ENCODE measurements at places on chromosomes 6 and 20.

DNA sequence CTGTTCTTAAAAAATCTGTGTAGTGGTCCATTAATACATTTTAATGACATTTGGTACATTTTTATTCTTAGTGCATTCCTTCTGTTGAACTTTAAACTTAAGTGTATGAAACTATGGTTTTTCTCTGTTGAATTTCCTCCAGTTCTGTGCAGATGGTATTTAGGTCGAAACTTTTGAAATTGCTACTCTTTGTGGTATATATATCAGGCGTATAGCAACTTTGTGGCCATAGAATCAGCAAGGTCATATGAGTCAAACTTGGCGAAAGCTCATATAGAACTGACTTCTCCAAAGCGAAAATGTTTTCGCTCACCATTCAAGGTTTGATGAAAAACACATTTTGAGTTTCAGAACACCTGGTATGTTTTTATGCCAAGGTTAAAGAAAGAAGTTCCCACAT lies 93.7 kb downstream of the MAP3K4 start:
- H3K4me3 ChIP-seq = no peak overlapping the region
- no peaks in the 10 kb centered on the region for H3K4me1 ChIP-seq
- H3K27ac ChIP-seq = no peak overlapping the region
- no peak for DNase-seq
- H3K36me3 ChIP-seq = peaks cover 27% of the 10 kb centered on the region
- no peaks in the 10 kb centered on the region for H3K27me3 ChIP-seq

DNA sequence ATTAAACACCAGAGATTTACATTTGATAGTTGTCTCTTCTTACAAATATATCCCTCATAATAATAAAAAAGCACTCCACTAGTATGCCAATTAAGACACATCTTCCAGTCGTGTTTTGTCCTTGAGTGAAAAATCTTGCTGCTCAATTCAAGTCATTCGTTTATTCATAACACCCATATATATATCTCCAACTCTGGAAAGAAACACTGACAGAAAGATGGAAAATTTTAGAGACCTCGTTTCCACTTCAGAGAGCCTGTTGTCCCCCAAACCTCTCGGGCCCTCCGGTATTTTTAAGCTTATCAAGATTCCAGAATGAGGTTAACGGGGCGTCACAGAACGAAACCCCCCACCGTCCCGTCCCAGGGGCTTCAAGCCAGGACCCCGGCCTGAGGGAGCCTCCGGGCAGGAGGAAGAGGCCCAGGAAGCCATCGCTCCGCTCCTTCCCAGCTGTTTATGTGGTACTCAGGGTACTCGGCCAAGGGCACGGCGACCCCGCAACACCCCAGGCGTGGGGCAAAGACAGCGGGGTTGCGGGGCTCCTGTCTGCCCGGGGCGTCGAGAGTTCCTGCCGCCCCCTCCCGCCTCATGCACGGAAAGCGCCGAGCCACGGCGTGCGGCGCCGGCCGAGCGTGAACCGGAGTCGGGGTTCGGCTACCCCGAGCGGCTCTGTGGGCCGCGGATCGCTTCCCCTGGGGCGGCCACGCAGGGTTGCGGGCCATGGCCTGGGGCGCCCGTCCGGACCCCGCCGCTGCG lies 623 bp upstream of the SNX9 start:
- peaks cover 29% of the 10 kb centered on the region for H3K4me1 ChIP-seq
- peak overlapping the region; percentile 83 for H3K4me3 ChIP-seq
- peak; percentile 20 for DNase-seq
- peak overlapping the region; percentile 98 for H3K27ac ChIP-seq

GRCh38 chr20:6416371-6416770 lies 293.5 kb upstream of the FERMT1 start:
- no peak overlapping the region for H3K27ac ChIP-seq
- no peaks in the 10 kb centered on the region for H3K36me3 ChIP-seq
- H3K27me3 ChIP-seq = no peaks in the 10 kb centered on the region
- DNase-seq = no peak
- H3K4me3 ChIP-seq = no peak overlapping the region
- no peaks in the 10 kb centered on the region for H3K4me1 ChIP-seq

- DNase-seq = no peak
- no peaks in the 10 kb centered on the region for H3K27me3 ChIP-seq
- H3K36me3 ChIP-seq = peaks cover 23% of the 10 kb centered on the region
- H3K27ac ChIP-seq = peak overlapping the region; percentile 7
Measured at GRCh38 chr6:149357726-149358538, 40.4 kb downstream of the TAB2 start.

DNA sequence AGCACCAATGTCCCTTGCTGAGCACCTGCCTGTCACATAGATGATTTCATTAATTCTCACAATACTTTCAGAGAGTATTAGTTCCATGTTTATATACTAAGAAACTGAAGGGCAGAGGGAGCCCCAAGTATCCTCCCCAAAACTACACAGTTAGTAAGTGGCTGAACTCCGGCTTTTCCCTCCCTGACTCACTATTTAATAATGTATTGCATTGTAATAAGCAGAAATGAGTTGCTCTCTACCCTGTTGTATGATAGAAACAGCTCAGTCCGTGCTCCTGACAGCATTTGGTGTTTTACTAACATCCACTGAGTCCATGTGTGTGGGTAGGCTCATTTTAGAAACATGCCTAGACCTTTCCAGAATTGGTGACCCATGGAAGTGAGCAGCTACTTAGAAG lies 76.8 kb downstream of the OLIG3 start:
- H3K27me3 ChIP-seq = peaks cover 2% of the 10 kb centered on the region
- peaks cover 9% of the 10 kb centered on the region for H3K4me1 ChIP-seq
- no peak overlapping the region for H3K4me3 ChIP-seq
- H3K36me3 ChIP-seq = no peaks in the 10 kb centered on the region

DNA sequence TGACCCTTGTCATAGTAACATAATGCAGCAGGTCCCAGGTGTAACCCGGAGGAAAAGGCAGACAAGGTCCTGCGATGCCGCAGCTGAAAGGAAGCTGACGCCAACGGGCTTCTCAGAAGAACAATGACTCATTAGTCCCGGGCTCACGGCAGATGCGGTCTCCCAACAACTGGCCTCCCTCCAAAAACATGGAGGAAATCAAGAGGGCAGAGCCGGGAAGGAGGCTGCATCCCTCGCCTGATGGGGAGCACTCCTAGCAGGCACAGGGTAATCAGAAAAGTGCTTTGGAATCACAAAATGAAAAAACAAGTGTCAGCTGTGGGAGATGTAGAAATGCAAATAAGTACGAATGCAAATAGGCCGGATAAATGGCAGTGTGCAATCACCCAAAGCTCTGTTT lies 165.2 kb upstream of the AGPAT4 start:
- H3K36me3 ChIP-seq = no peaks in the 10 kb centered on the region
- H3K27ac ChIP-seq = no peak overlapping the region
- no peaks in the 10 kb centered on the region for H3K4me1 ChIP-seq
- no peak for DNase-seq
- peaks cover 1% of the 10 kb centered on the region for H3K27me3 ChIP-seq

DNA sequence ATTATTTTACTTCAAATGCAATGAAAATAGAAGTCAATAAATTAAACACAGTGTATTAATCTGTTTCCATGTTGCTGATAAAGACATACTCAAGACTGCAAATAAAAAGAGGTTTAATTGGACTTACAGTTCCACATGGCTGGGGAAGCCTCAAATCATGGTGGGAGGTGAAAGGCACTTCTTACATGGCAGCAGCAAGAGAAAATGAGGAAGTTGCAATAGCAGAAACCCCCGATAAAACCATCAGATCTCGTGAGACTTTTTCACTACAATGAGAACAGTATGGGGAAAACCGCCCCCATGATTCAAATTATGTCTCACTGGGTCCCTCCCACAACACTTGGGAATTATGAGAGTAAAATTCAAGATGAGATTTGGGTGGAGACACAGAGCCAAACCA lies 82.2 kb downstream of the GPR63 start:
- H3K27ac ChIP-seq = no peak overlapping the region
- H3K27me3 ChIP-seq = peaks cover 9% of the 10 kb centered on the region
- no peak overlapping the region for H3K4me3 ChIP-seq

GRCh38 chr20:61761453-61762166 lies 304.1 kb downstream of the TAF4 start:
- H3K36me3 ChIP-seq = no peaks in the 10 kb centered on the region
- no peaks in the 10 kb centered on the region for H3K4me1 ChIP-seq
- H3K27me3 ChIP-seq = no peaks in the 10 kb centered on the region
- DNase-seq = no peak
- H3K4me3 ChIP-seq = no peak overlapping the region

- H3K4me3 ChIP-seq = no peak overlapping the region
- DNase-seq = no peak
- peaks cover 7% of the 10 kb centered on the region for H3K27me3 ChIP-seq
- peaks cover 3% of the 10 kb centered on the region for H3K4me1 ChIP-seq
- H3K27ac ChIP-seq = no peak overlapping the region
- no peaks in the 10 kb centered on the region for H3K36me3 ChIP-seq
Measured at GRCh38 chr6:125952764-125953501, 3.6 kb upstream of the HINT3 start.

DNA sequence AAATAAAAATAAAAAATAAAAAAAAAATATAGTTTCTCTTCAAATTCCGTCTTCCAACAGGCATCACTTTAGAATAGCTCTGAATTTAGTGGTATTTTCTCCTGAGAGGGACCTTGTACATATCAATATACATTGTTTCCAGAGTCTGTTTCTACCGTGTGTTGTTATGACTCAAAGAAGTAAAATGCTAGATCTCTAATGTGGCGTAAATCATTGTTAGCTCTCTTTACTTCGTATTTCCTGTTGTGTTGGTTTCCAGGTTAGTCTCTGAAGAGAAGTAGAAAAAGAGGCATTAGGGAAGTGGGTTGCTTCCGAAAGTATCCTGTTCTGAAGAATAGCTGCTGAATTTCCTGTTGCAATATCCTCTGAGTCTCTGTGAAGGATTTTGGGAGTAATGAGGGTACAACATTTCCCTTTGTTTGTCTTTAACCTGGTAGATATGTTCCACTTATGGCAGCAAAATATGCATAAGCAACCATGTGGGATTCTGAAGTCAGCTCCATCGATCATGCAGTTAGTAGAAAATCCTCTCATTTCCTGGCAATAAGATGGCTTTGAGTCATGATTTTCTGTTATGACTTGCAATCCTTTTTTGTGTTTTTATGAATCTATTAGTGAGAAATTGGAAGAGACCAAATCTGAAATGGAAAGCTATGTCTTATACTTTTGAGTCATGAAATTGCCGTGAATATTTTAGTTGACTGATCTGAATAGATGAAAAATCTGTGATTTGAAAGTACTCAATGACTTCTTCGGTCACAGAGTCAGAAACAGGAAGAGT lies 42.0 kb upstream of the MCHR2 start:
- peaks cover 4% of the 10 kb centered on the region for H3K27me3 ChIP-seq
- H3K4me3 ChIP-seq = no peak overlapping the region
- H3K4me1 ChIP-seq = peaks cover 6% of the 10 kb centered on the region
- no peak overlapping the region for H3K27ac ChIP-seq
- H3K36me3 ChIP-seq = peaks cover 1% of the 10 kb centered on the region

GRCh38 chr6:89501222-89501621 lies 68.3 kb downstream of the ANKRD6 start:
- peaks cover 5% of the 10 kb centered on the region for H3K36me3 ChIP-seq
- no peak overlapping the region for H3K27ac ChIP-seq
- no peak overlapping the region for H3K4me3 ChIP-seq
- no peaks in the 10 kb centered on the region for H3K27me3 ChIP-seq
- no peaks in the 10 kb centered on the region for H3K4me1 ChIP-seq

DNA sequence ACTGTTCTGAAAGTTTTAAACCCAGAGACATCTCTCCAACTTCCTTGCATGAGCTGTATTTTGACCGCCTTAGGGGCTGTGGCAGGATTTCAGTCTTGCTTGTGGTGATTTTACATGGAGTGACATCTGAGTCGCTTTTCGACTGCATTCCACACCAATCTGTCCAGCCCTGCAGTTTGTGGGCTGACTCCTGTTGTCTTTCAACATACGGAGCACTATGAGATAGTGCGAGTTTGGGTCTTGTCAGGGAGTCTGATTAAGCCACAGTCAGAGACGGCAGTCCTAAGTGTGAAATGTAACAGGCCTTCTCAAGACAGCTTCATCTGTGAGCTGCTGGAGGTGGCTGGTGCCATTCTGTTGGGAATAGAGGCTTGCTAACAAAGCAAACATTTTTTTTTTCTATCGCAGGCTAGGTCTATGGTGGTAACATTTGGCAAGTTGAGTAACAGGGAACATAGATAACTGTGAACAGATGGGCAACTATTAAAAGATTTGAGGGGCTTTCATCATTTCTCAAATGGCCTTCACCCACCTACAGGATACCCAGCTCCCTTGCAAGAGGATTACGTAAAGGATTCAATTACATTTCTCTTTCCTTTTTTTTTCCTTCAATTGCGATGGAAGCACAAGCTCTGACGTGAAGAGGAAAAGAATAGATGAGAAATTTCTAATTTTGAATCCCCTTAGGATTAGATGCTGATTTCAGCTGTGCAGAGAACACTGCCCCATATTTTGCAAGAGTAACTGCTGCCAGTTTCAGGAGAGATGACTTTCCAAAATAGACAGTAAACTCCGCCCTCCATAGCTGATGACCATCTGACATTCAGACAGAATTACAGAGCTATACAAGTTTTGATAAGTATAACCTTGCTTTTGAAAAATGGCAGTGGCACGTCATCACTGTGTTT lies 25.1 kb downstream of the CAP2 start:
- no peak overlapping the region for H3K27ac ChIP-seq
- peaks cover 3% of the 10 kb centered on the region for H3K27me3 ChIP-seq
- no peak for DNase-seq
- no peaks in the 10 kb centered on the region for H3K36me3 ChIP-seq

- H3K27ac ChIP-seq = no peak overlapping the region
- no peak overlapping the region for H3K4me3 ChIP-seq
- no peaks in the 10 kb centered on the region for H3K4me1 ChIP-seq
- no peaks in the 10 kb centered on the region for H3K27me3 ChIP-seq
Measured at GRCh38 chr6:25194172-25194678, 84.9 kb upstream of the CARMIL1 start.

- H3K36me3 ChIP-seq = no peaks in the 10 kb centered on the region
- peaks cover 12% of the 10 kb centered on the region for H3K27me3 ChIP-seq
- H3K4me1 ChIP-seq = no peaks in the 10 kb centered on the region
- no peak overlapping the region for H3K27ac ChIP-seq
- DNase-seq = no peak
Measured at GRCh38 chr6:21476112-21476511, 117.4 kb upstream of the SOX4 start.

DNA sequence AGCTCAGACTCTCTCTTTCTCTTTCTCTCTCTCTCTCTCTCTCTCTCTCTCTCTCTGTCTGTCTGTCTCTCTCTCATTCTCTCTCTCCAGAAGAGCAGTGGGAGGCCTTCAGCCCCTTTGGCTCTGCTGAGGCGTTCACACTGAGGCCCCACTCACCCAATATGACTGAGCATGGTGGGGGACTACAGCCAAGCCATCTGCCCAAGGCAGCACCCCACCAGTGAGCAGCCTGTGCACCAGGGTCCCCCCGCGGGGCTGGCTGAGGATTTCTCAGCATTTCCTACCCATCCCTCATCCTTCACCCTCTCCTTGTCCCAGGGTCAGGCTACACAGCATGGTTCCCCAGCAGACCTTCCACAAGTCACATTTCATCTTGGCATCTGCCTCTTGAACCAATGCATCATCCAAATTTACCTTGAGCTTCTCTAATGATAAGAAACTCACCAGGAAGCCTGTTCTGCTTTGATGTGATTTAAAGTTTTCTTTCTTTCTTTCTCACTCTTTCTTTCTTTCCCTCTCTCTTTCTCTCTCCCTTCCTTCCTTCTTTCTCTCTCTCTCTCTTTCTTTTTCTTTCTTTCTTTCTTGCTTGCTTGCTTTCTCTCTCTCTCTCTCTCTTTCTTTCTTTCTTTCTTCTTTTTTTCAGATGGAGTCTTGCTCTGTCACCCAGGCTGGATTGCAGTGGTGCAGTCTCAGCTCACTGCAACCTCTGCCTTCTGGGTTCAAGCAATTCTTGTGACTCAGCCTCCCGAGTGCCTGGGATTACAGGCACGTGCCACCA lies 47.1 kb upstream of the NXT1 start:
- no peak for DNase-seq
- H3K36me3 ChIP-seq = no peaks in the 10 kb centered on the region
- no peak overlapping the region for H3K4me3 ChIP-seq
- H3K27ac ChIP-seq = no peak overlapping the region

All from memory B cell (primary cell).